Placental pericyte (primary cell): ENCODE measurements at places on chromosomes 7 and 10. TPM values are rescaled to one million over a fixed set of nuclear protein-coding genes. Genes with fewer than 3 reads are reported as not detected.

The MALRD1 gene
- not detected in 2 replicates for total RNA-seq

The FAM25C gene
- total RNA-seq, result not detected in 2 replicates

The SLC26A3 gene
- total RNA-seq, result not detected in 2 replicates

The PCGF5 gene
- 24.9 and 33.3 TPM in 2 replicates for total RNA-seq

The CEP55 gene
- total RNA-seq, result 1.3 and 55.1 TPM in 2 replicates

The AMPH gene
- 0.22 and 1.4 TPM in 2 replicates for total RNA-seq
